Naive thymus-derived CD4-positive, alpha-beta T cell (primary cell): ENCODE measurements at places on chromosomes 4 and X. TPM values are rescaled to one million over a fixed set of nuclear protein-coding genes. Genes with fewer than 3 reads are reported as not detected.

GRCh38 chr4:21248331-21248730, 548.1 kb downstream of the PACRGL start:
- no peak for DNase-seq

DNA sequence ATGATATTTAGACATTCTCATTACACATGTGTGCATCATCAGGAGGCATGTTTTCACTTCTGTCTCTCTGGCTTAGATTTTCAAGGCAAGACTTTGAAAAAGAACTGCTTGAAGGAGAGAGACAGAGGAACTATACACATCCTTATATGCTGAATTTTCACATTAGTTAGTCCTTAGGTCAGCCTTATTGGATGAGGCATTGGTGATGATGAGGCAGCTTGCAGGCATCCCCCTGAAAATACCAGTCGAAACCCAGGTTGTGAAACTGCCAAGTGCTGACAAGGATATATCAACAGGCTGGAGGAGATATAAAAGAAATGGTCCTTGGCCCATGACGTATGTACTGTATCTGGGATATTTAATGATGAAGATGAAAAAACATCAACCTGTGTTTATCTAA, 297.2 kb upstream of the AADAT start:
- no peak for DNase-seq

DNA sequence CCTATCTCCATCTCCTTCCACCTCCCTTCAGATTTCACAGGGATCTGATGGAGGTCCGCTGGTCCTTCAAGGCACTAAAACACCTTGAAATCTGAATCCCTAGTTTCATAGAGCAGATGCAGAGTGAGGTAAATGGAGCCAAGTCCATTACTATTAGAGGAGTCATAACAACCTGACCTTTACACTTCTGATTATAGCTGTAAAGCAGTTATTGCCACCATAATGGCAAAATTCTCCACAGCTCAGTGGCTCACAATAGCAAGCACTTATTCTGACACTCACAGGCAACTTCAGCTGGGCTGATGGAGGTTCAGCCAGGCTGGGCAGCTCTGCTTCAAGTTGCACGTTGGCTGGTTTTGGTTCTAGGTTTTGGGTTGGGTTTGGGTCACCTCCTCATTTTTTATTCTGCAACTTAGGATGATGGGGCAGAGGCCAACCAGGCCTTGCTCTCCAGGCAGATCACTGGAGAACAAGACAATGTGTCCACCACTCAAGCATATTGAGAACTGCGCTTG, 51.4 kb upstream of the LRAT start:
- DNase-seq: no peak

Gene XAGE1A
- polyA plus RNA-seq: not detected

Gene FAM47E
- not detected for polyA plus RNA-seq
